Right renal pelvis (tissue), 4 donors: ENCODE measurements at places on chromosomes 12 and 14.
A peak's percentile ranks its signal among the peaks of the same experiment; 100 is the strongest.

- DNase-seq: no peak
Measured at GRCh38 chr12:62716866-62717525, 218.0 kb downstream of the PPM1H start.

DNA sequence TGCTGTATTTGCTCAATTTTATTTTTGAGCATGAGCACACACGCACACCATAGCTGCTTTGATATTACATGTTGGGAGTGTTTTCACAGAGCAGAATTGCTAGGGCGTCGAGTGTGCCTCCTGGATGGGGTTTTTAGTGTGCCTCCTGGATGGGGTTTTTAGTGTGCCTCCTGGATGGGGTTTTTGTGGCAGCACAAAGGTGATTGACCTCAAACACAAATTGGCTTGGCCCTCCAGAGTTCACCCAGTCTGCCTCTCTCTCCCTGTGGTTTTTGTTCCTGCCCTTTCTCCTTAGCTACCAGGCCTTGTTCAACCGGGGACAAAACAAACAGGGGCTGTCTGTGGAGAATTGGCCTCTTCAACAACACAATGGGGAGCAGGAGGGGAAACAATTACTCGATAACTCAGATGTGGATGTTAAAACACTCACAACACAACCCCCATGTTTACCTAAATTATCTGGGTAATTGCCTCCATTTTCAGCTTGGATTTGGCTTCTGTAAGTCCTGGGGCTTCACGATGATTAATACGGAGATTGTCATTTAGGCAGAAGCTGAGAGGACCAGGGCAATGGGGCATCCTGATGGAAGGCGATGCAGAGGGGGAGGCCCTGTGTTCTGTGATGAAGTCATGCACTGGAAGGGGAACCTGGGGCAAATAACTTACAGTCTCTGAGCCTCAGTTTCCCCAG, 26.9 kb downstream of the TBX3 start:
- no peak for DNase-seq

DNA sequence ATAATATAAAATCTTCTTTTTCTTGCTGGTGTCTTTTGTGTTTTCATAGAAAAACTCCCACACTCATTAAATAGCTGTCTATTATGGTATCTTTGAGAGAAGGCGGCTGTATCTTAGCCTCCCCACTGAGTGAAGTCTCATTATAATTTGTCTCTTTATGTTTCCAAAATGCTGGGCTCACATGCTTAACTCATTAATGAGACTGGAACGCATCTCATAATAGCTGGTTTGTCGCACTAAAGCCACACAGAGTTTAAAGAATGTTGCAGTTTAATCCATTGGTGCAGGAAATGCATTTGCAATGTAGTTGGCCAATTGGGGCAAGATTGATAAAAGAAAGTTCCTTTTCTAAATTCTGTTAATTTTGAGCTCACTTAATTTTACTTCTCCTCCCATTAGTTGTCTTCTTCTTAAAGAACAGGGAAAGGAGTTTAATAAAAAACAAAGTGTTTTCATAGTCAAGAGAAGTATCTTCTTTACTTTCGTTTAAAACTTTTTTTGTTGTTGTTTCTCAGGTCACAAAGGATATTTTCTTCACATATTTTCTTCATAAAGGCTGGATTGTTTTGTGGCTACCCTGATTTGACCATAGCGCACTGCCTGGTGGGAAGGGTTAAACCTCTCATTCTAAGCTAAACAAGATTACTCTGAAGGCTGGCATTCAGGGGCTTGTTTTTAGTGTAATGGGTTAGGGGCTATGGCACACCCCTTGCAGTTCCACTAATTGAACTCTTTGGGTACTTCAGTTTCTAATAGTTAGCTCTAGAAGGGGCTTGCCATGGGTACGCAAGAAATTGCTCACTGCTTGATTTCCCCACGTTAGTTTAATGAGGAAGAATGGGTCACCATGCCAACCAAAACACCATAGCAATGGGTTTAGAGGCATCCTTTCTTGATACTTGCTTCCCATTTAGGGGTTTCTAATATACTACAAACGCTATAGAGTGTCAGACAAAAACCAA, 197.0 kb downstream of the TMTC2 start:
- DNase-seq: no peak

- DNase-seq: no peak
Measured at GRCh38 chr12:57548488-57548887, 1.4 kb upstream of the KIF5A start.

GRCh38 chr14:19771895-19772430, 1.3 kb upstream of the OR4M1 start:
- DNase-seq: no peak

- DNase-seq: no peak
Measured at GRCh38 chr14:59055439-59056045, 132.9 kb upstream of the DAAM1 start.

DNA sequence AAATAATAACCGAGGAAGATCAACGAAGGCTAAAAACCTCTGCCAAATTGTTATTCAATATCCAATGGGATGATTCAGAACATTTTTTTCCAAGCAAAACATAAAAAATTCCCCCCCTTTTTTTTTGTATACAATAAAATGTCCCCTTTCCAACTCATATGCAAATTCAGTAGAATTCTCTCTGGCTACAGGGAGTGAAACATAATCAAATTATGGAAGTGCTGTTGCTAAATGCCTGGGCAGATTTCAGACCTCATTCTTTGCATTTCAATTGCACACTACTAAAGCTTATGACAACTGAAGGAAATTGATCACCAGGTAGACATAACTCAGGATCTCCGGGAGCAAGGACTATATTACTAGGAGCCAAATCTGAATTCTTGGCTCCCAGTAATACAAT, 51.0 kb downstream of the LMNTD1 start:
- no peak for DNase-seq

- DNase-seq: no peak
Measured at GRCh38 chr12:4943938-4944284, 34.2 kb downstream of the KCNA1 start.

DNA sequence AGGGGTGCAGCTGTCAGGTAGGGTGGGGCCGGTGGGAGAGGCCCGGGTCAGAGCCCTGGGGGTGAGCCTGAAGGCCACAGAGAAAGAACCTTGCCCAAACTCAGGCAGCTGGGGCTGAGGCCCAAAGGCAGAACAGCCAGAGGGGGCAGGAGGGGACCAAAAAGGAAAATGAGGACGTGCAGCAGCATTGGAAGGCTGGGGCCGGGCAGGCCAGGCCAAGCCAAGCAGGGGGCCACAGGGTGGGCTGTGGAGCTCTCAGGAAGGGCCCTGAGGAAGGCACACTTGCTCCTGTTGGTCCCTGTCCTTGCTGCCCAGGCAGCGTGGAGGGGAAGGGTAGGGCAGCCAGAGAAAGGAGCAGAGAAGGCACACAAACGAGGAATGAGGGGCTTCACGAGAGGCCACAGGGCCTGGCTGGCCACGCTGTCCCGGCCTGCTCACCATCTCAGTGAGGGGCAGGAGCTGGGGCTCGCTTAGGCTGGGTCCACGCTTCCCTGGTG, 10.5 kb downstream of the MMP14 start:
- no peak for DNase-seq

- no peak for DNase-seq
Measured at GRCh38 chr14:79613625-79614024, 597.7 kb downstream of the DIO2 start.

- no peak for DNase-seq
Measured at GRCh38 chr12:62128175-62128975, 131.8 kb upstream of the USP15 start.

- DNase-seq: no peak
Measured at GRCh38 chr12:43638806-43639205, 86.8 kb upstream of the ADAMTS20 start.

GRCh38 chr14:30252783-30253674, 305.9 kb upstream of the G2E3 start:
- no peak for DNase-seq

GRCh38 chr12:32455607-32456071, 56.3 kb downstream of the FGD4 start:
- DNase-seq: no peak

- DNase-seq: no peak
Measured at GRCh38 chr14:89805501-89805900, 149.0 kb downstream of the EFCAB11 start.

DNA sequence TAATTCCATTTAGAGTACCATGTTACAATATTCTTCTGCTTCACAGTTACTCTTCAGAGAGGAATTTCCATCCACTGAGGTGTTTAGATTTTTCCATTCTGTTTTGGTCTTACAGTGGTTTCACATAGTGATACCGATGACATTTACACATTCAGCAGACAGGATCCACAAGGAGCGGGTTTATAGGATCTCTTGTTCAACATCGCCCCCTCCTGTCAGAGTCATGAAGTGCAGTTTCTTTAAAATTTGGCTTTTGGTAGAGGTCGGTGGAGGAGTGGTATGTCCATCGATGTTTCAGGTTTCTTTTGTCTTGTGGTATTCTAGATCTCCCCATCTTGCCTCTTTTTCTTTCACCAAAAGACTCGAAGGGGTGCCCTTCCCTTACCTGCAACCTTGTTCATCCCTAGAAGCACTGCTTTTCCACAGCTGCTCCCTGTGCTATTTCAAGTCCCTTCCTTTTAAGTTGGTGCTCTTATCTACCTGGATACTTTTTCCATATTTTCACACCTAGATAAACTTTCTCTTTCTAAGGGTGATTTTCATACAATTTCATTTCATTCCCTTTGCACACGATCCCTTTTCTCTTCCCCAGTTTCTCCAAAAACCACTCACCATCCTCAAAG, 181.3 kb downstream of the ITPR2 start:
- DNase-seq: no peak

DNA sequence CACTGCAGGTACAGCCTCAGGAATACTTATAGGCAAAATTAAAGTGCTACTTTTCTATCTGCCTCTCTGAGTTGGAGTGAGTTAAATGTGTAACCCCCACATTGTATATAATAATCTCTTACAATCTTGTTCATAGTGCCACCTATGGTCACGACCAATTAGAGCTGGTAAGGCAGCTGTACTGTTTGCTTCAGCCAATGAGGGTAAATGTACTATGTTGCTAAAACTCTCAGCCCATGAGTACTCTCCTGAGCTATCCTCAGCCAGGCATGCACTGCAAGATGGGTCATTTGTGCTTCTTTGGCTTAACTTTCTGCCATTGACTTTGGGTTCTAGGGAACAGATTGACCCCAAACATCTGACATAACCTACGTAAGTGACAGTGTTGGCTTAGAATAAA, 15.0 kb upstream of the MDM2 start:
- no peak for DNase-seq

GRCh38 chr12:106648736-106649135, 65.9 kb downstream of the RFX4 start:
- DNase-seq: no peak

DNA sequence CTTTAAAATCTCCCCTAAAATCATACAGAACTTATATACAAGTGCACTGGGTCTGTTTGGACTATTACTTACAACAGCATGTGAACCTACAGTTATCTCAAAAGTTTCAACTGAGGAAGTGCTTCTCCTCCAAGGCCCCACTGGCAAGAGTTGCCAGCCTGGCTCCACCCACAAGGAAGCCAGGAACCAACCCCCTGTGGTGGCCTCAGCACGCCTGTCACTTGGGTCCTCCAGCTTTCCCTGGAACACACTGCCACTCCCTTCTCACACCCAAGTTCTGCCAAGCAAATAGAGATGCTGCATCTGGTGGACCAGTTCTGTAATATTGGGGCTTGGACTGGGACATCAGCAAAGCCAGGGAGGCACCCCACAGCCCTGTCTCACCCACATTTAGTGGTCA, 115.4 kb downstream of the GCH1 start:
- DNase-seq: no peak

DNA sequence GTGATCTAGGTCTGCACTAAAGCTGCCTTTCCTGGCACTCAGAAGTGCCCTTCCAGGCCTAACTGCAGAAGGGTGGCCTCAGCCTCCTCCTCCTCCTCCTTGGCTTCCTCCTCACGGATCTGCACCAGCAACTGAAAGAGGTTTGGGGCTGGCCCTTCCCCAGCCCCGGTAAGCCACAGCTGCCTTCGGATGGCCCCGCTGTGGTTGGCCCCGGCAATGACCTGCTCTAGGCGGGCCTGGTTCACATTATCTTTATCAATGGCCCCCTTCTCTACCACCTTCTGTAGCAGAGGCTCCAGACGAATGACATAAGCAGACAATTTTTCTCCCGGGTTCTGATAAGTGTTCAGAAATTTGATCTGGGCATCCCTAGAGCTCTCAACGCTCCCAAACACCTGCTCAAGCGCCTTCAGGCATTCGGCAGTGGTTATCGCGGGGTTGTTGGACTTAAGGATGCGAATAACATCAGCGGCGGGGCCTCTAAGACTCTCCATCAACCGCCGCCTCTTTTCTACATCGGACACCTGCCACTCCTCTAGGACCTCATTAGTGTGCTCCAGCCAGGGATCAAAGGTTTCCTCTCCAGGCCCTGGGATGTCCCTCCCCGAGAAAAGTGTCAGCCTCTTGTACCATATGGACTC, 1.5 kb downstream of the PNMA1 start:
- no peak for DNase-seq

DNA sequence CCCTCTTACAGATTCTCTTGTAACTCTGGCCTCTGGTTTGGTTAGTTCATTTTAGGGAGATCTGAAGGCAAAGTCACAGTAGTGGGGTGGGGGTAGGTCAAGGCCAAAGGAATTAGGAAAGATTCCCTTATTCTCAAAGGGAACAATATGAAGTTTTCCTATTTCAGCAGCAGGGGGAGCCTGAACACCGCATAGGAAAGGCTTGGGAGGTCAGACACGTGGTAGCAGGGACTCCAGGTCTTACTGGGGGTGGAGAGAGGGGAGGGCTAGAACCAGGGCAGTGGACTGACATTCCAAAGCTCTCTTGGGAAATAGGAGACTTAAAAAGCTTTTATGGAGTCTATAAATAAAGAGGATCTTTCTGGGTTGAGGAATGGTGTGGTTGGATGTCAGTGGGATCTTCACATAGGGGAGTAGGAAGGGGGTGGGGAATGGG, 1.3 kb downstream of the ZC3H10 start:
- peak; percentile 82 for DNase-seq

DNA sequence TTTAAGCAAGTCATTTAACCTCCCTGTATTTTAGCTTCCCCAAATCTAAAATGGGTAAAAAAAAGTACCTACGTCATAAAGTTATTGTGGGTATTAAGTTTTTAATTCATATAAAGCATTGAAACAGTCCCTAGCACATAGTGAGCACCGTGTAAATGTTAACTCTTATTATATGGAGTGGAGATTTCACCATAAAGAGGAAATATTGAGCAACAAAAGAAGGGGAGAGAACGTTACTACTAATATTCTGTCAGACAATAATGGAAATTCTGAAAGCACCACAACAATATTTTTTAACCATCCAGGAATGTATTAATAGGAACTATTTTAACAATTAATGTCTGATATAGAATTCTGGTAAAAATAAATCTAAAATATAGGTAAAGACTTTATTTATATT, 7.8 kb upstream of the CD163L1 start:
- DNase-seq: no peak

DNA sequence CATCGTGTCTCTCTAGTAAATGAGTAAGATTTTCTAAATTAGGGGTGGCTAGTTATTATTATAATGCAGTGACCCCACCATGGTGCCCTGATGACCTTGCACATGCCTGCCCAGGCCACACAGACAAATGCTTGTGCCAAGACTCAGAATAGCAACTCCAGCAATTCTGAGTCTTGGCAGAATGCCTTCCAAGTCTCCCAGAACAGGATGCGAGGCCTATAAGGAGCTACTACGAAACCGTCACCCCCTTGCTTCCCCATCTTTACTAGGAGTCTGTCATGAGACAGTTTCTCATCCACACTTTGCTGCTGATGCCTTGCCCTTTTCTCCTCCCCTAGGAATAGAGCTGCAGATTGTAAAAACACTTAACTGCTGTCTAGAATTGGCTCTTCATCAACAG, 559.9 kb downstream of the TRHDE start:
- DNase-seq: no peak

- no peak for DNase-seq
Measured at GRCh38 chr14:94665121-94665520, 52.9 kb downstream of the SERPINA3 start.

GRCh38 chr12:15701206-15701605, 88.0 kb downstream of the EPS8 start:
- no peak for DNase-seq
